Right renal pelvis (tissue), 4 donors: ENCODE measurements at places on chromosomes 5 and 9.

- DNase-seq: peak; percentile 85
Measured at GRCh38 chr5:35617435-35618303, at the start of gene SPEF2. Gene SPEF2 (plus strand): TSS chr5:35617863. CDS start chr5:35617998, 135 bp downstream.

DNA sequence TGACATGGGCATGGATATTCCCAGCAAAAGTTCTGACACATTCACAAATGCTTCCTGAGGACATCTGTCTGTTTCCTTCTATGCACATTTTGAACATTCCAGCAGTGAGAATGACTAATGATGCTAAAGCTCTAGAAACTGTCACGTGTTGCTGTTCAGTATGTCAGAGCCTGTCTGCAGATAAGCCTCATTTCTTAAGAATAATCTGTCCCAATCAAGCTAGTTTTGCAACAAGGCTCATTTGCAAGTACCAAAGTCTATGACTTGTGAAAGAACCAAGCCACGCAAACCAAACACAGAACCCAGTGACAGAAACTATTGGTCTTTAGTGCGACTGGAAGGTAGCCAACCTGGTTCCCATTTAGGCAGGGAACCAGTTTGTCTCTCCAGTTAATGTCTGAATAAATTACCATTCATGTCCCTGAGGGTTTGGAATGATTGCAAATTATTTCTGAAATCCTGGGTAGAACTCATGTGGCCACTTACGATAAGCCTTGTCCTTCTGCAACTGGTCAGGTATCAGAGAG is 178.5 kb downstream of the C9orf152 start:
- DNase-seq: no peak

GRCh38 chr5:112532654-112533360 is 113.7 kb upstream of the EPB41L4A start:
- no peak for DNase-seq

- no peak for DNase-seq
Measured at GRCh38 chr5:139951983-139952382, 91.1 kb downstream of the NRG2 start.

DNA sequence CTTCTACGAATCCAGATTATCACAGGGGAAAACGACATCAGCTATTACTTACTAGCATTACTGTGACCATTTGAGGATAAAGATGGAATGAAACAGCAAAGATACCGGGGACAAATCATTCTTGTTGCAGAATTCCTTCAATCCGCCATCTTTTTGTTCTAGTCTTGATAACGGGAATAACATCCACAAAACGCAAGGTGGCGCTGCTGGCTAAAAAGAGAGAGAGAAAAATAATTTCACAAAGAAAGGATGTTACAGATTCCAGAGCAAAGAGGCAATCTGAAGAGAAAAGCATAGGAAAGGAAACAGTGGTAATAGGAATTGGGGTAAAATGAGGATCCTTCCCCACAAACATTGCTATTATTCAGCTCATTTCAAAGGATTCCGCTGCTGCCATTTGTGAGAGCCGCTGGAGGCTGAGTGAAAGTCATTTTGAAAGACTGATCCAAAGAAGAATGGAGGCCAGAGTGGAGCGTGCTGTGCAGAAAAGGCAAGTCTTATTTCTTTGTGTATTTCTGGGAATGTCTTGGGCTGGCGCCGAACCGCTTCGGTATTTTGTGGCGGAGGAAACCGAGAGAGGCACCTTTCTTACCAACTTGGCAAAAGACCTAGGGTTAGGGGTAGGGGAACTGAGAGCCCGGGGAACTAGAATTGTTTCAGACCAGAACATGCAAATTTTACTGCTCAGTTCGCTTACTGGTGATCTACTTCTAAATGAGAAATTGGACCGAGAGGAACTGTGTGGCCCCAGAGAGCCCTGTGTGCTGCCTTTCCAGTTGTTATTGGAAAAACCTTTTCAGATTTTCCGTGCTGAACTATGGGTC is at the start of gene PCDHB7:
Gene PCDHB7 (plus strand): TSS at position 264 of the 824 bp plus-strand sequence. CDS start 192 bp downstream, at position 456.
- no peak for DNase-seq

GRCh38 chr5:57843059-57843367 is 360.4 kb upstream of the ACTBL2 start:
- no peak for DNase-seq

GRCh38 chr5:135635451-135635850 is 56.7 kb upstream of the CXCL14 start:
- no peak for DNase-seq

DNA sequence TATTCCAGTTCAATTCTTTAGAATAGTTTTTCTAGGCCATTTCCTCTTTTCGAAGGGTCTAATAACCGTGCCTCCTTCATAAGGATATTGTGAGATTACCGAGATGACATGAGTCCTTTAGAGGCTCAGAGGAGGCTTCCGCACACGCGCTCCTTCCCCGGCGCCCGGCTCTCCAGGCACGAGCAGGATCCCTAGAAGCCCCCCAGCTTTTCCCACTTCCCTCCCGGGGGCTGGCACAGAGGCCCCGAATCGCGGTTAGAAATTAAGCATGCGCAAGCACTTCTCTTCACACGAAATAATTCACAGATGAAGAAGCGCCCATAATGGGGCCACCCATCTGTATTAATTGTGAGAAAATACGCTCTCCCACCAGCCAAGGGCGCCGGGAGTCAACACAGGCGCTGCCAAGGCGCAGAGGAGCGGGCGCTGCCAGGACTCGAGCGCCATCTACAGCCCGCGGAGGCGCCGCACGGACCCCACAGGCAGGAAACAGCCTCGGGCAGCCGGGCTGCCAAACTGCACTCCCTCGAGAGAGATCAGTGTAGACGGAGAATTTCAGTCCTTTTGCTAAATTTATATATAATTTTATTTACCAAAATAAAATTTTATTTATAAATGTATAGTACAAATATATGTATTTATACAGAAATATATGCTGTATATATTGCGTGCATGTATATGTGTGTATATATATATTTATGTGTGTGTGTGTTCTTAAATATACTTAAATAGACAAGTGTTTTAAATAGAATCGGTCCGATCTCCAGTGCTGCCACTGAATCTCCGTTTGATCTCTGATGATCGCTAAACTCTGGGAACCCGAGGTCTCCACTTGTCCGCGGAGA is 258.1 kb upstream of the NFIL3 start:
- peak; percentile 66 for DNase-seq

DNA sequence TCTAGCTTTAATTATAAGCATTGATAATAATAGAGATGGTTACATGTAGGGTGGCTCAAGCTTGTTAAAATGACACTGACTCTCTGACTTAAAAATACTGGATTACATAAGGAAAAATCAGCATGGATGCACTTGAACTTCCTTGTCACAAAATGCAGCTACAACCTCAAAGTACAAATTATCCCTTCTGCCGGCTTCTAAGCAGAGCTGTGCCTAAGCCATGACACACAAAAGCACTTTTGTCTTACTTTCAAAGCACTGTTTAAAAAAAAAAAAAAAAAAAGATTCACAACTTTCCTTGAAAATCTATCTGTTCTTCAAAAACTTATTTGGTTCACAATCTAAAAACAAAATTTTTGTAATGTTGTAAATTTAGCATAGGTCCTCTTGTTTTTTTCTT is 36.4 kb upstream of the ZFAND5 start:
- DNase-seq: no peak

DNA sequence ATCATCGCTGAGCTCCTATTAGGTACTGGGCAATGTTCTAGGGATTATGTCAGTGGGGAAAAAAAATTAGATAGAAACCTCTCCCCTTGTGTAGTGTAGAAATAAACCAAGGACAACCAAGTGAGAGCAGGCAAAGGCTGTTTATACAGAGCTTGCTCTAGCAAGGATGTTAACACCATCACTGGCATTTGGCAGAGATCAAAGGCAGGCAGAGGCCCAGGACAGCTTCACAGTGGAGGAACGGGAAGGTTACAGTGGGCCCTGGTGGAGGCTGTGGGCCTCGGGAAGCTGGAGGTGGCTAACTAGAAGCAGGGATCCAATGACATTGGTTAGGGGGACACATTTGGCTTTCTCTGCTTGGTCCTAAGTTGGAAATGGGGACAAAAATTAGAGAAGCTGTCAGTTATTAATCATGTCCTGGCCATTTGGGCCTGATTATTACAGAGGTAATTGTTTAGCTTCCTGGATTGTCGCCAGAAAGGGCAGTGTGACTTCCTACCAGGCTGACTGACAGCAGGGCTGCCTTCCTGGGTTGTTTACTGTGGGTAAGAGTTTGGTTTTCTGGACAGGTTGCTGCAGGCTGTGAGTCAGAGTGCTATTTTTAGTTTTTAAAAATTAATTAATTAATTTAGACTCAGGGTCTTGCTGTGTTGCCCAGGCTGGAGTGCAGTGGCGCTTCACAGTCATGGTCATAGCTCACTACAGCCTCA is 259.3 kb downstream of the ROR2 start:
- no peak for DNase-seq

DNA sequence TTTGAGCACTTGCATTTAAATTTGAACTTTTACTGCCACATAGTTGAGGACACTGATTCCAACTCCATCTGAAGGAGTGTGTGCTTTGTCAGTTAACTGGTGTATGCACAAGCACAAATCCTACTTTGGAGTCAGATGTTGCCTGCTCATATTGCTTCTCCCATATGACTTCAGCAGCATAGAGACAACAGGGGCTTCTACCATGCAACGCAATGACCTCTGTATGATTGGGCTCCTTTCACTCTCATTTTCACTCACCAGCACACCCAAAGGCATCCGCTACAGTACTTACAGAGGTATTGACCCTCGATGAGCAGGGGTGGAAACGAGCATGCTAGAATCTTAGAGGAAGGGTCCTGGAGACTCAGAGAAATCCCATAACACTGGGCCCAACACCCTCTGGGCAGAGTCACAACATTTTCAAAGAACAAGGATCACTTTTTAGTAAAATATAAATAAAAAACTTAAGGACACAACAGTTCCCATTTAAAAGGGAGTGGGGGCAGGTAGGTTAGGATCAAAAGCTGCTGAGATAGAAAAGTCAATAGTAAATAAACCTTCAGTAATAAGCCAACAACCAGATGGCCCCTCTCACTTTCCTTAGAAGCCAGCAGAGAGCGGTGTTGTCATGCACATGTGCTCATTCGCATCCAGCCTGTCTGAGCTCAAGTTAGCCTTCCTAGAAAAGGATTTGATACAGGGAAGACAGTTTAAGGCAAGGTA is 203.8 kb downstream of the SNCAIP start:
- peak; percentile 43 for DNase-seq

DNA sequence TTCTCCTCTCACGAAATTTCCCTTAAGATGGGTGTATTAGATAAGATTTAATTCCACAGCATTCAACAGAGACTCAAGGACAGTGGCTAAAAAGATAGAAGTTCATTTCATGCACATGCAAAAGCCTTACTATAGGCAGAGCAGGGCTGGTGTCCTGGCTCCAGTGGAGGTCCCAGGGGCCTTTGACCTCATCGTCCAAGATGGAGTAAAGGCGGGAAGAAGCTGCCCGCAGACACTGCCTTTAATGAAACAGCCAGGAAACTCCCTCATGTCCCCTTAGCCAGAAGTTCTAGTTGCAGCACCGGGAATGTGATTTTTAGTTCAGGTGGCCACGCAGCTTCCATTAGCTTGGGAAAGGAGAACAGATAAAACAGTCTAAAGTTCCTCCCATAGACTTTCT is 190.3 kb downstream of the TLE4 start:
- no peak for DNase-seq

DNA sequence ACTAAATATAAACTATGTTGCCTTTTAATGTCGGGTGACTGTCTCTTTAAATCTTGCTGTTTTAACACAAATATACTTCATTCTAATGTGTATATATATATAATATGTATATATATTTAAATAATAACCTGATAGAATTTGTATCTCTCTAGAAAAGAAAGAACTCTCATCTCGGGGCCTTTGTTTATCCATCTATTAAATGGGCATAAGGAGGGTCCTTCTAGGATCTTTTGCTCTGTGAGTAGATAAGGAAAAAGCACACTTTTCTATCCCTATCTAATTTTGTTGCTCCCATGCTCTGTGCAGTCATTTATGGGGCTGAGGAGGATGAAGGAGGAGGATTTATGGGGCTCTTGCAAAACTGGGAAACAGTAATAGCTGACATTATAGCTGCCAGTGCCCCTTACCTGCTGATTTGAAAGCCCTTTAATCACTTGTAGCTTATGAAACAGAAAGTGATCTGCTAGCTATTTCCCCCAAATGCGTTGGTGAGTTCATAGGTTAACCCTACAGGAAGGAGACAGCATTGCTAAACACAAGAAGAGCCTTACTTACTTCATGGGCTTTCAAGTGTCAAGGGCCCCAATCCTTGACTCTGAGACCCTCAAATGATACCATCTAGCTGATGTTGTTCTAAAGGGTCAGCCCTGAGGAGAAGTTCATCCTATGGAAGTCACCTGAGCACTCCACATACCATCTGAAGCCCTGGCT is 5.8 kb upstream of the PPARGC1B start:
- no peak for DNase-seq
